ENCODE measurements at places on chromosomes 3 and 15. TPM values are rescaled to one million over a fixed set of nuclear protein-coding genes. Genes with fewer than 3 reads are reported as not detected.

- DNase-seq = no peak
- H3K4me3 ChIP-seq = no peak overlapping the region
- no peak overlapping the region for H3K27ac ChIP-seq
- no peaks in the 10 kb centered on the region for H3K27me3 ChIP-seq
- no peaks in the 10 kb centered on the region for H3K4me1 ChIP-seq
These were observed 241.3 kb upstream of the ONECUT1 start for GRCh38 chr15:53031469-53031868.

GRCh38 chr15:63195569-63196015 is 6.2 kb downstream of the RAB8B start:
- H3K27ac ChIP-seq = peak overlapping the region; percentile 68
- peak overlapping the region; percentile 56 for H3K4me3 ChIP-seq
- peaks cover 91% of the 10 kb centered on the region for H3K4me1 ChIP-seq
- DNase-seq = no peak

HHATL gene
- not detected for total RNA-seq

SCN11A gene
- 0.16 TPM for total RNA-seq

All from activated B cell treated with CpG ODN at 0.5 μM for 24 hours (primary cell).